H9 (cell line): ENCODE measurements at places on chromosomes 5 and 9. TPM values are rescaled to one million over a fixed set of nuclear protein-coding genes. Genes with fewer than 3 reads are reported as not detected.

DNA sequence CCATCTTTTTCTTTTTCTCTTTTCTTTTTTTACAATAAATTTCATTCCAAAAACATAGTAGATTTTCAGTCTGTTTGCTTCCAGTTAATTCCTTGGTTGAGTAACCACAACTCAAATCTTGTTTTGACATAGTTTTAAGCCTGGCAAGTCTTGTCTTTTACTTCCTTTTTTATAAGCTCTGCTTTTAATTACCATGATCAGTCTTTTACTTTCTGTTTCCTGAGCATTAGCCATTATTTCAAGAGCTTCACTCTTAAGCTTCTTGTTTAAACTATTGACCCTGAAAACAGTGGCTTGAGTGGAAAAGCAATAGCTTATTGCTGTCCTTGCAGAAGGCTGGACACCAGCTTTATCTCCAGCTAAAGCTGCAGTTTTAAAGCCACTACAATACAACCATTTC is 1363.3 kb downstream of the MAT2B start:
- H3K27ac ChIP-seq: no peak overlapping the region
- no peaks in the 10 kb centered on the region for H3K36me3 ChIP-seq
- H3K27me3 ChIP-seq: no peaks in the 10 kb centered on the region
- no peak overlapping the region for H3K4me3 ChIP-seq
- no peak for DNase-seq
- H3K4me1 ChIP-seq: no peaks in the 10 kb centered on the region

DNA sequence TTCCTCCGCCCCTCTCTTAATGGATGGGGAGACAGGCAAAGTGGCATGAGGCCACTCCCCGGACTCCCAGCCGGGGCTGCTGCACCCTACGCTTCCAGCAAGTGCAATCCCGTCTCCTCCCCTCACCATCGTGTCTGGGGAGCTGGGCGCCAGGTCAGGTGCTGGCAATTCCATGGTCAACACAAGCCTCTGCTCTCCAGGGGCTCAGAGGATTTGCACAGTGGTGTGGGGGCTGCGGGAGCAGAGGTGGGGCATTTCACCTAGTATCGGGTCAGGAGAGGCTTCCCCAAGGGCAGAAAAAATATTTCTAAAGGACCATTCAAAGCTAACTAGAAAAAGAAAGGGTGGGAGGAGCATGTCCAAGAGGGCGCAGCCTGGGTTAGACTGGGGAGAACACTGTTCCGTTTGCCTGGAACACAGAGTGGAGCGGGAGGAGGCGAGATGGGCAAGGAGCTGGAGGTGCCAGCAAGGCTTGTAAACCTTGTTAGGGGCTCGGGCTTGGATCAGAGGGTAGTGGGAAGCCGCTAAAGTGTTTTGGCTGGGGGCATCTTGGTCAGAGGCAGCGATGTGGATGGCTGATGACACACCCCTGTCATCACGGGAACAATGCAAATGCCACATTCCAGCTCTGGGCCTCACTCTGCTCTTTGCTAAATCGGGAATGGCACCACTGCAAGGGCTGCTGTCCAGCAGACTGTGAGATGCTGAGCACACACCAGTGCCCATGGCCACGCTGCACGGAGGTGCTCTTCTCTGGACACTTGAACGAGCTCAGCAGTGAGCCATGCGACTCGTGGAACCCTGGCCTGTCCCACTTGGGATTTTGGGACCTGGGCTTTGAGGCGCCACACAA is 191.7 kb downstream of the CDK5RAP2 start:
- no peak overlapping the region for H3K27ac ChIP-seq
- no peaks in the 10 kb centered on the region for H3K27me3 ChIP-seq
- no peak for DNase-seq
- H3K4me3 ChIP-seq: no peak overlapping the region
- peaks cover 54% of the 10 kb centered on the region for H3K36me3 ChIP-seq

GRCh38 chr9:73180403-73180802 is 28.7 kb downstream of the ANXA1 start:
- no peak for DNase-seq
- no peaks in the 10 kb centered on the region for H3K27me3 ChIP-seq
- H3K27ac ChIP-seq: no peak overlapping the region
- no peaks in the 10 kb centered on the region for H3K4me1 ChIP-seq

DNA sequence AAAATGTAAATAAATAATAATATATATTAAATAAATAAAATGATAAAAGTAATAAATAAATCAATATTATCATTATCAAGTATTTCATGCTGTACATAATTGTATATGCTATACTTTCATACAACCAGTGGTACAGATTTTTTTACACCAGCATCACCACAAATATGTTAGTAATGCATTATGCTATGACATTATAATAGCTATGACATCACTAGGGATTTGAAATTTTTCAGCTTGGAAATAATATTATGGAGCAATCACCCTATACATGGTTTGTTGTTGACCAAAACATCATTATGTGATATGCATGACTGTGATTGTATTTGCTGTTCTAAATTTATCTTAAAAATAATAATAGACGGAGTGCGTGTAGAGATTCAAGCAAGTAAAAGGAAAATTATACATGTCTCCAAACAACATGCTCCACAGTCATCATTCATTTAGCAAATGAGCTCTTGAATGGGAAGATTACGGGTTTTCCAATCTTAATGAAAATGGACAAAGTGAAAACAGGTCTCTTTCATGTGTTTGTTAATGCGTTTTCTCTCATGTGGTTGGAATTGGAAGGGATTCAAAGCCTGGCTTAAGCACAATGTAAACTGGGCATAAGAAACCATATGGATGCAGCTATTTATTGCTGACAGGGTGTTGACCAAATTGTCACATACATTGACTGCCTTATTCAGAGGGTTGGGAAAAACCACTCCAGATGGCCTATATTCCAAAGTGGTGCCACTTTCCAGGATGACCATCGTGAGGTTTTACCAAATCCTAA is 643.0 kb upstream of the RGMB start:
- H3K4me3 ChIP-seq: no peak overlapping the region
- H3K36me3 ChIP-seq: no peaks in the 10 kb centered on the region
- H3K27ac ChIP-seq: no peak overlapping the region
- H3K4me1 ChIP-seq: no peaks in the 10 kb centered on the region

- no peaks in the 10 kb centered on the region for H3K27me3 ChIP-seq
- no peaks in the 10 kb centered on the region for H3K36me3 ChIP-seq
- H3K27ac ChIP-seq: no peak overlapping the region
- no peak overlapping the region for H3K4me3 ChIP-seq
Observed at GRCh38 chr5:157225469-157226422, 40.2 kb upstream of the CYFIP2 start.

DNA sequence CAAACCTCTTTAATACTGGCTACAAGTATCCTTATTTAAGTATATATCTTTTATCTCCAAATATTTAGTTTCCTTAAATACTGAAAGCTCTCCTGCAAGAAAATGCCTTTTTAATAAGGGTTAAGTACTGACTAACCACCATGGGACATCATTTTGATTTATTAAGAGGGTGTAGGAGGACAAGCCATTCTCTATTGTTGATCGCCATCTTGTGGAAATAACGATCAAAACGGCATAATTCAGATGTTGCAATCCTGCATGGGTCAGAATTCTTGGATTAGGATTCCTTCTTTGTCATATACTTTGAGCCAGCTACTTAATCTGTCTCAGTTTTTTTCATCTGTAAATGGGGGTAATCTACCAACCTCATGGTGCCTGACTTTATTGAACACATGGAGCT is 28.7 kb upstream of the C5orf46 start:
- H3K4me3 ChIP-seq: no peak overlapping the region
- H3K27ac ChIP-seq: no peak overlapping the region
- H3K36me3 ChIP-seq: no peaks in the 10 kb centered on the region
- no peak for DNase-seq
- no peaks in the 10 kb centered on the region for H3K4me1 ChIP-seq

GRCh38 chr9:90724880-90725279 is 76.7 kb upstream of the SYK start:
- no peaks in the 10 kb centered on the region for H3K27me3 ChIP-seq
- H3K36me3 ChIP-seq: no peaks in the 10 kb centered on the region
- no peak for DNase-seq
- H3K27ac ChIP-seq: no peak overlapping the region
- H3K4me3 ChIP-seq: no peak overlapping the region
- H3K4me1 ChIP-seq: no peaks in the 10 kb centered on the region; the same call in 1 of the 2 replicates

- H3K4me1 ChIP-seq: no peaks in the 10 kb centered on the region
- no peak overlapping the region for H3K27ac ChIP-seq
- H3K36me3 ChIP-seq: peaks cover 8% of the 10 kb centered on the region; the same call in 1 of the 2 replicates
- no peak overlapping the region for H3K4me3 ChIP-seq
Observed at GRCh38 chr5:175692235-175692995, 34.5 kb downstream of the HRH2 start.

MED10 gene
- total RNA-seq: 34.6 and 35.3 TPM in 2 replicates
